ENCODE measurements at places on chromosomes 12 and 14.

DNA sequence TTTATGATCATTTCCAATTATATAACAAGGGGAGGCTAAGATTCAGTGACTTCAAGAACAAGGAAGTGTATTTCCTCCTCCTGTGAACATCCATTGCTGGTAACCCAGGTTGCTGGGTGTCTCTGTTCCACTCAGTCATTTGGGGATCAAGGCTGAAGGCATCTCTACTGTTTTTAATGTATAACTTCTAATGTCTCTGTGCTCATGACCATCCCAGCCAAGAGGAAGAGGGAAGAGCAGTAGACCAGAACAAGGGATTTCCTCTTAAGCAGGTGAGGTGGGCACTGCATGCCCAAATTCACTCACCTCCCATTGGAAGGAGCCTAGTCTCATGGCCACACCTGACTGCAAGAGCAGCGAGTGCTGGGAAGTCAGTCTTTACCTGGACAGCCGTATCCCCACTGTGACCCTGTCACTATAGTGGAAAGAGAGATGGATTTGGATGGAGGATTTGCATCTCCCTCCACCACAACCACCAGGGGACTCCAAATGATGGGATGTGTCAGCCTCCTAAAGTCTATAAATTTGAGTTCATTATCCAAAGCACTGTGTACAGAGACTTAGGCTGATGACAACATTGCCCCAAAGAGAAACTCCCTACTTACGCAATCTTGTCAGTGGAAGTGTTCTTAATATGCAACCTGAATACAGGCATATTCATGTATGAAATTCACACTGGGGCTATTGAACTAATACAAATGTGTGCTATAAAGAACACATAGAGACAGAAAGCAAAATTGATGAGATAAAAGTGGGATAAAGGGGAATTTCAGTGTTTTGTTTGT, 368.7 kb downstream of the TMEM132D start:
- DNase-seq, result no peak

DNA sequence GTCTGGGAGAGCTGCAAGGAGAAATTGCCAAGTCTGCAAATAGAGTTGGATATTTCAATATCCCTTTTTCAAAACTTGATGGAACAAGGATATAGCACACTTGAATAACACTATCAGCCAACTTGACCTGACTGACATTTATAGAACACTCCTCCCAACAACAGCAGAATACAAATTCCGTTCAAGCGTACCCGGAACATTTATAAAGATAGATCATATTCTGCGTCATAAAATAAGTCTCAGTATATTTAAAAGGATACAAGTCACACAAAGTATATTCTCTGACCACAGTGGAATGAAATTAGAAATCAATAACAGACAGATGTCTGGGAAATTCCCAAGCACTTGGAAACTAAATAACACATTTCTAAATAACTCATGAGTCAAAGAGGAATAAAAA, 29.0 kb upstream of the MEG3 start:
- DNase-seq, result no peak

DNA sequence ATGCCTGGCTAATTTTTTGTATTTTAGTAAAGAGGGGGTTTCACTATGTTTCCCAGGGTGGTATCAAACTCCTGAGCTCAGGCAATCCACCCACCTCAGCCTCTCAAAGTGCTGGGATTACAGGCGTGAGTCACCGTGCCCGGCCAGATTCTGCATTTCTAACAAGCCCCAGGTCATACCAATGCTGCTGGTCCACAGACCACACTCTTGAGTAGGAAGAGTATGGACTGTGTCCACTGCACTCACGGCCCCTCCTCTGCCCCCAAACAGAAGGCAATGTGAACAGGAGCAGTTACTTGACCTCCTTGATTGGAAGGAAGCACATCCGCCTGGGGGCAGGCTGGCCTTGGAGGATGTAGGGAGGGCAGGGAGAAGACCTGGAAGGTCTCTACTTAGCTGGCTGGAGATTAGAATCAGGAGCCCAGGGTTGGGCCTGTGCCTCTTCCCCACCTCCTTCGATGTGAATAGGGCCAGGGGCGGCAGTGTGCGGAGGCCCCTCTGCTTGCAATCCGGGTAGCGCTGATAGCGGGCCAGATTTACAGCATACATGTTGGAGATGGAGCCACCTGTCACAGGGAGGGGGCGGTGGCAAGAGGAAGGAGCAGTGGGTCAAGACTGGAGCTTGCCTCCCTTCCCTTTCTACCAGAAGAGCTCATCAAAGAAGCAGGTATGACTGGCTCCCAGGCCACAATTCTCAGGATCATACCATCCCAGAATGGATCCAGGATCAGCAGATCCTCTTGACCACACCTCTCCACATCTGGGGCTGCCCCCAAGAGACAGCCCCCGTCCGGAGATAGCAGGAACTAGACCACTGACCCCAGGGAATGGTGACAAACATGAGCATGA, 9.4 kb upstream of the ZNF740 start:
- no peak for DNase-seq

DNA sequence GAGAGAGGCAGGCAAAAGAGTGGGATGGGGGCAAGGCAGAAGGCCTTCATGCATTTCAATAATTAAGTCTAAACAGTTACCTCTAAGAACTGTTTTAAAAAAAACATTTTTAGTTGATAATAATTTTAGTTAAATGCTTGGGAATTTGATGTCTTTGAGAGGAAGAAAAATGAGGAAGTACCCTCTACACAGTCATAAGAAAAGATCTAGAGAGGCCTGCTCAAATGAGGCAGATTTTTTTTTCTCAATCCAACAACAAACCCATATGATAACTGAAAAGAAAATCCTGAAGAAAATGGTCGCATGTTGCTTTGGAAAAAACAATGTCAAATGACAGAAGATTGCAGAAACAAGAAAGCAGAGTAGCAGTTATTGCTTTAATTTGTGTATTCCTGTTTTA, 25.6 kb downstream of the SINHCAF start:
- DNase-seq, result no peak
